LNCaP clone FGC (cell line): ENCODE measurements at places on chromosomes 6 and 20.

DNA sequence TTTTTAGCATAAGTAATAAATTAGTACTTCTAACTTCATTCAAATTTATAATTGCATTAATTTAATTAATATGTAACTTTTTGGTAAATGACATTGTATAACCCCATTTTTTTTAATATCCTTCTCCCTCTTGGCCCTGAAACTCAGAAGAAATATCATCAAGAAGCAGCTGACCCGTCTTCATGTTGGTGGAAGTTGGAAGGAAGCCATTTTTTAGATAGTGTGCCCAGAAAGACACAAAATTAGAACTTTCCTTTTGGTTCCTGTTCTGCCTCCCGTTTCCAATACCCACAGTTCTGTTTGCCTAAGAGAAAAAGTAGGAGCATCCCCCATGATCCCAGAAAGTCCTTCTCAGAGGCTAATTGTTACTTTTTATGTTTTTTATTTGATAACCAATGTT is 65.5 kb downstream of the PLCB4 start:
- DNase-seq: no peak

GRCh38 chr6:167833396-167833763 is 6.7 kb downstream of the AFDN start:
- DNase-seq: no peak

DNA sequence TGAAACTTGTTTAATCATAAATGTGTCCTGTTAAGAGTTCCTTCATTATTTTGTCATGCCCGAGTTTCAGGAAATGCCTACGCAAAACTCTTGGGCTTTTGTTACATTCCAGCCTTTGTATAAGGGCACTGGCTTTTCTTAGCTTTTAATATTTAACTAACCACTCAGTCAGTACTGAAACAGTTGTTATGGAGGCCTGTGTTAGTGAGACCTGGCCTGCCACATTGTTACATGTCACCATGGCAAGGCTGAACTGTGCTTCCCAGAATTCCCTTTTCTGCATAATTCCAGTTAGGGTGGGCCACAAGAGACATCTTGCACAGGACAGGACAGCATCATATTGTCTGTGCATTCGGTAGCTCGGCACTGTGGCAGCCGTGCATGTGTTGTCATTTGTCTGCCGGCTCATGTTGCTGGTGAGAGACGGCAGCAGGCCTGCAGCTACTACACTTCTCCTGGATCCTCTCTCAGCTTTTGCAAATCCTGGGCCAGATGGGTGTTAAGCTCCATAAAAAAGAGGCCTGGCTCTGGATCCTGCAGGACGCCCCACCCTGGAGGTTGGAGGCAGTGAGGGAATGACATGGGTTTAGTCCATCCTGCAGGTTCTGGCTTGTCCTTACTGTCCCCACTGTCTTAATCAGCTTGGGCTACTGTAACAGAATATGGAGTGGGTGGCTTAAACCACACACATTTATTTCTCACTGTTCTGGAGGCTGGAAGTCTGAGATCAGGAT is 128.8 kb upstream of the DTNBP1 start:
- DNase-seq: no peak

- no peak for DNase-seq
These were observed 148.3 kb upstream of the STXBP5 start for GRCh38 chr6:147055821-147056392.

DNA sequence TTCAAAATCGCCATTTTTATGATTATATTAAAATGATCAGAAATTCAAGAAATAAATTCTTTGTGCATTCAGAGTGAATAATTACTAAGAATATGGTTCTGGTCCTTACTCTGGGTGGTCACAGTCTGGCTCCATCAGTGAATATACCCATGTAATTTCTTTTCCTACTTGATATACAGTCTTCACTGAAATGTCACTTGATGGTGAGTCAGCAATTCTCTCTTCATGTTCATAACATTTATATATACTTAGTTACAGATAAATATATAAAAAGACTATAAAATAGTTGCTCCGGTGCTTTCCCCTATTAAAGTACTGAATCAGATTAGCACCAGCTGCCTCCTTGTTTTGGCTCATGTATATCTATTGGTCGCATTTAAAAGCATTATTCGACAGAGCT is 56.4 kb upstream of the MTRF1L start:
- peak; percentile 78 for DNase-seq

DNA sequence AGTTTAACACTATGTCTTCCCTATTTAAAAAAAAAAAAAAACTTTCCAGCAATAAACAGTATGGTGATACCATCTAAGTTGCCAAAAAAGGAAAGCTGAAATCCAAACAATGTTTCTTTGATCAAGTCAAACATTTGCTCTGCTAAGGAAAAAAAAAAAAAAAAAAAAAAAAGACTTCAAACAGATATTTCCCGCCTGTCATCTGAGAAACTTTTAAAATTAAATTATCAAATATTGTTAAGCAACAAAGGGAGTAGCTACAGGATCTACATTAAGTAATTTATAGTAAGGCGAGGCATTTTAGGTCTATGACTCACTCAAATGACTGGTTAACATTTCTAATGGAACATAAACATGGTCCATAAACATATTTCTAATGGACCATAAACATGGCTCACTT is 121.2 kb downstream of the DST start:
- peak; percentile 82 for DNase-seq

DNA sequence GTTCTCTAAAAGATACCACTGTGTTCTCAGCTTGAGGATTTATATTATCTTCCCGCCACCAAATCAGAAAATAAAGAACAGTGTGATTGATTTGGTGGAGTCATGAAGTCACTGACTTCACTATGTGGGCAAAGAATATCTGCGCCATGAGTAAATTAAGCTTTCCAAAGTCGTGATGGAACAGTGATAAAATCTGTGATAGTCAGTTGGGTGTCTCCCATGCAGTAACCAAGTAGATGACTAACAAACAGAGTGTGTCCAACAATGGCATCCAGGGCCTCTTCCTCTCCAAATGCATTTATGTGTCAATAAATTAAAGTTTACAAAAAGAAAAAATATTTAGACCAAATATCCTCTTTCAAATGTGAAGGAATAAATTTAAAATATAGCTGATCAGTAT is 87.0 kb upstream of the DST start:
- no peak for DNase-seq

DNA sequence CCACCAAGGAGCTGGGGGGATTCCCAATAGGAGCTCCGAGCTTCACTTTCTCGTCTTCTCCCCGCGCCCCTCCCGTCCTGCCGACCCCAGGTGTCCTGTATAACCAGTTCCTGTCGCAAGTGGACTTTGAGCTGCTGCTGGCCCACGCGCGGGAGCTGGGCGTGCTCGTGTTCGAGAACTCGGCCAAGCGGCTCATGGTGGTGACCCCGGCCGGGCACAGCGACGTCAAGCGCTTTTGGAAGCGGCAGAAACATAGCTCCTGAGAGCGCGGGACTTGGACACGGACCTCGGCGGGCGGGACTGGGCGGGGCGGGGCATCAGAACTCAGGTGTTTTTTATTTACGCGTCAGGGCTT is 340 bp upstream of the VARS2 start:
- no peak for DNase-seq

DNA sequence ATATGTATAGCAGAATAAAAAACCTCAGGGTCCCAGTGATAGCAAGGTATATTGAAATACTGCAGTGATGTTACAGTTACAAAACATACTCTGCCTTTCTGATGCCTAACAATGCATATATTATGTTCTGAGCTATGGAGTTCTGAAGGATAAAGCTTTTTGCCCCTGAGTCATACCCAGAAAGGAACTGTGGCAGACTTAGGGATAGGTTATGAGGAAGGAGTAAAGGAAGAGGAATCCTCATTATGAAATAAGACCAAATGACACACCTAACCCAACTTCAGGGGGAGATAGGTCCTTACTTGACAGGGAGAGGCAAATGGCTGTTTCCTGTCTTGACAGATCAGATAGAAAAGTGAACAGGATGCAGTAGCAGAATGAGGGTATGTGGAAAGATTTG is 940.6 kb upstream of the FLRT3 start:
- DNase-seq: no peak

DNA sequence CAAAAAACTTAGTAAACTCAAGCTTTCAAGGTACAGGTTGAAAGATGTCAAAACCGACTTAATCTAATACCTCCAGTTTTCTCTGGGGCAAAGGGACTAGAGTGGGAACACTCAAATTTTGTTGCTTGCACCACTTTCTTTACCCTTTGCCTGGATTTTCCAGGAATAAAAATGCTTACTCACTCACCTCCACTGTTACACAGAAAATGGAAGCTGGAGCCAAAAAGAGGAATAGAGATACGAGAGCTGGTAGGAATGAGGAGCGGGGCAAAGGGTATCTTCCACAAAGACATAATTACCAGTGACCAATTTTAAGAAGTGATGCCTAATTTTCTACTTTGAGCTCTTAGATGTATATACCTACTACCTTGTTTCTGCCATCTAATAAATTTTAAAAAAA is 79.5 kb upstream of the TULP1 start:
- DNase-seq: no peak

DNA sequence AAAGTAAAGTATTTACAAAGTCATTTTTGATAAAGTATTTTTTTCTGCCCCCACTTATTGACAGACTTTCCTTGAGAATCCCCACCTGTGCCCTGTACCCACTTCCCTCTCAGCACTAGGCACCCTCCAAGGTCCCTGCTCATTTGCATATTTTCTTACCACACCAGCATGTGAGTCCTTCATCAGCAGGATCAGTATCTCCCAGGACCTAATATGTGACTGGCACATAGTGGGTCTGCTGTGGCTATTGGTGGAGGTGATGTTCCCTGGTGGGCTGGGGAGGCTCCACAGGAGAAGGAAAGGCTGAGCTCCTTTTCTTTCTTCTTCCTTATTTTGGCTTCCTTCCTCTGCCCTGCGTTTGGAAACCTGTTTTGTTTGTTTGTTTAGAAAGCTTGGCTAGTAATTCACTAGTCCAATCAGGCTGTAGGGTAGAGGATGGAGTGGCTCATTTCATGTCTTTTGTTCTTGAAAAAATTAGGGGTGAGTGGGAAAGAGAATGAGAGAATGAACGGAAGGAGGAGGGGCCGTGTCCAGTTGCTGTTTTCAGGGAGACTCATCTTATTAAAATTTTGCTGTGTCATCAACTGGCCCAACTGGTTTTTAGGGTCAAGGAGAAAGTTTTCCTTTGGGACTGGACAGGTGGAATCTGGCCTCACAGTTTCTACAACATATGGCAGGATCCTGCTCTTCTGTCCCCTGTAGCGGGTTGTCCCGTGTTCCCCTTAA is 2.8 kb upstream of the RNF24 start:
- DNase-seq: peak; percentile 51

GRCh38 chr20:51489611-51490010 is 52.9 kb downstream of the NFATC2 start:
- no peak for DNase-seq

DNA sequence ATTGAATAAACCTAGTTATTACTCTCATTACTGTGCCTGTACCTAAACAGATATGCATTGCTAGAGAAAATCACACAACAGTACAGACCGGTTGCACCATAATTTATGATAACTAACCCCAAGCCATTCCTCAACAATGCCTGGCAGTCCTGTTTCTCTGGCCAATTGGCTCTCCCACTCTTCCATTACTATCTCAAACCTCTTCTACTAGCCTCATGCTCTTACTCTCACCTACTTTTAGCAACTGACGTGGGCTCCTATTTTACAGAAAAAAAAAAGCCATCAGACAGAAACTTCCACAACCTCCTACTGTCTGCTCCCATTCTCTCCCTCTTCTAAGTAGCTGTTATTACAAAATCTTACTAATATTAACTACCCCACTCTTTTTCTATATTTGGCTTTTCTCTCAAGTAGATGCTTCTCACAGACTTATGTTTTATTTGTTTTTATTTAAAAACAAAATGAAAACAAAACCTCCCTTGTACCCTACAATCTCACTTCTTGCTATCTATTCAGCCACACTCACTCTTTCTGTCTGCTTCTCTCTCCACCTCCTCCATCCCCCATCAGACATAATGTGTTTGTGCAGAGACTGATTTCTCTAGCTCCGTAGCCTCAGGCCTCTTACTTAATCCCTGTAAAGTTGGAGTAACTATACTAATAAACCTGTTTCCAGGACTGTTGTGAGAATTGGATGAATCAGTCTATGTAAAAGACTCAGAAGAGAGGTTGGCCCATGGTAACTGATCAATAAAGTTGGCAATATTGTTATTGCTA is 9.1 kb downstream of the GOPC start:
- DNase-seq: no peak

- DNase-seq: peak; percentile 0
These were observed 157.4 kb upstream of the LAMA2 start for GRCh38 chr6:128725271-128726233.

- DNase-seq: no peak
These were observed 258.2 kb downstream of the BMP7 start for GRCh38 chr20:57008217-57008616.

GRCh38 chr6:111992851-111993250 is 61.1 kb upstream of the CCN6 start:
- no peak for DNase-seq

- DNase-seq: no peak
These were observed 174.7 kb downstream of the OTOR start for GRCh38 chr20:16922834-16923233.

- DNase-seq: no peak
These were observed 12.5 kb upstream of the PANK2 start for GRCh38 chr20:3876676-3877075.

- no peak for DNase-seq
These were observed 72.0 kb downstream of the DST start for GRCh38 chr6:56570413-56571359.

GRCh38 chr6:163842467-163842866 is 427.9 kb downstream of the QKI start:
- no peak for DNase-seq

DNA sequence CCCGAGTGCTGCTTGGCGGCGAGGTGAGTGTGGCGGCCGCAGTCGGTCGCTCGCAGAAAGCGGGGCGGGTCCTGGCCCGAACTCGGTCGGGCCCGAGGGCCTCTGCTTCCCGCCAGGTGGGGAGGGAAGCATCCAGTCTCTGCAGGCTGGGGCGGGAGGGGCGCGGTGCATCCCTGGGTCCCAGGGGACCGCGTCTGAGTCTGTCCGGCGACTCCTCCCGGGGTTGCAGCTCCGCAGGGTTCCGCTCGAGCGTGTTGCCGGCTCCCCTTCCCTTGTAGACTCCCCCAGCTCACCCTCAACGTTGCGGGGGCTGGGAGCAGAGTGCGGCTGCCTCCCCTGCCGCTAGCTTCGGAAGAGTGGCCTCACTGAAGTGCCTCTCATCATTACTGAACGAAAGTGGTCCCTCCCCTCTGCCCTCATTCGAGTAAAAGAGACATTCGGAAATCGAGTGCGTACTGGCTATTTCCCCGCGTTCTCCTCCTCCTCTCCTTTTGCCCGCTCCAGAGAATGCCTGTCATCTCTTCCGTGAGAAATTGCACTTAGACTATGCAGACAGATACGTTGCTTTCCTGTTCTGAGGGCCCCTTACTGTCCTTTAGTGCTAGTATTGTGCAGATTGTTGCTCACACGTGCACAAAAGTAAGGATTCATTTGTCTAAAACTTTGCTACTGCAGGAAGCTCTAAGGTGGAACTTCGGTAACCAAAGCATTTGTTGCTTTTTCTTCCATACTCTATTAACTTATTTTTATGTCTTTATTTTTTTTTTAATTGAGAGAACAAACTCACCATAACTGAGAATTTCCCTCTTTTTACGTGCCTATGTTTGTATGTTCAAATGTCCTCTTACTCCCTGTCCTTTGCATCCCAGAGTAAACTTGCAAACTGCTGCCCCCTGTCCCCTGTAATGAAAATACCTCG is 751 bp downstream of the MAP3K4 start:
- DNase-seq: peak; percentile 52
